ENCODE measurements at places on chromosomes 11 and 22.
A peak's percentile ranks its signal among the peaks of the same experiment; 100 is the strongest.

DNA sequence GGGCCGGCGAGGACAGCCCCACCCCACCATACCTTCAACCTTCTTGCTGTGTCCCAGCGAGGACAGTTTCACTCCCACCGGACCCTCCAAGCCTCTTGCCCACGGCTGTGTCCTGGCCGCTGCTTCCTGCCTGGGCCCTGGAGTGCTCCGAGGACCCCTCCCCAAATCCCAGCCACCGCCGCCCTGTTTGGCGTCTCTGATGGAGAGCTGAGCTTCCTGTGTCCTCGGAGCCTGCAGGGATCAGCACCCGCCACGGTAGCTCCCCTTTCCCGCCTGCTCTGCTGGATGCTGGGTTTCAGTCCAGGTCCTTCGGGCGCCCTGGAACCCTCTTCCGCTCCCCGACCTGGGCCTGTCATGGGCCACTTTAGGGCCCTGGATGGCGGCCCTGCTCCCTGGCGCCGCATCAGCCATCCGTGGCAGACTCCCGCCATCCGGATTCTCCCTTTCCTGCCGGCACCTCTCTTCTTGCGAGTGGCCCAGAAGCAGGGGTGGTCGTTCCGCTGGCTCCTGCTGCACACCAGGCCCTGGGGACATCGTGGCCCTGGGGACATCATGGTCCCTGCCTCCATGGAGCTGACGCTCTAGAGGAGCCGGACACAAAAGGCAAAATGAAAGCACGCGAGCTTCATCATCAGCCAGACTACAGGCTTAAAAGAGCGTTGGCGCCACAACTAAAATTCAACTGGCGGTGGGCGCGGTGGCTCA lies 34.3 kb upstream of the GAL start:
- no peak for DNase-seq

DNA sequence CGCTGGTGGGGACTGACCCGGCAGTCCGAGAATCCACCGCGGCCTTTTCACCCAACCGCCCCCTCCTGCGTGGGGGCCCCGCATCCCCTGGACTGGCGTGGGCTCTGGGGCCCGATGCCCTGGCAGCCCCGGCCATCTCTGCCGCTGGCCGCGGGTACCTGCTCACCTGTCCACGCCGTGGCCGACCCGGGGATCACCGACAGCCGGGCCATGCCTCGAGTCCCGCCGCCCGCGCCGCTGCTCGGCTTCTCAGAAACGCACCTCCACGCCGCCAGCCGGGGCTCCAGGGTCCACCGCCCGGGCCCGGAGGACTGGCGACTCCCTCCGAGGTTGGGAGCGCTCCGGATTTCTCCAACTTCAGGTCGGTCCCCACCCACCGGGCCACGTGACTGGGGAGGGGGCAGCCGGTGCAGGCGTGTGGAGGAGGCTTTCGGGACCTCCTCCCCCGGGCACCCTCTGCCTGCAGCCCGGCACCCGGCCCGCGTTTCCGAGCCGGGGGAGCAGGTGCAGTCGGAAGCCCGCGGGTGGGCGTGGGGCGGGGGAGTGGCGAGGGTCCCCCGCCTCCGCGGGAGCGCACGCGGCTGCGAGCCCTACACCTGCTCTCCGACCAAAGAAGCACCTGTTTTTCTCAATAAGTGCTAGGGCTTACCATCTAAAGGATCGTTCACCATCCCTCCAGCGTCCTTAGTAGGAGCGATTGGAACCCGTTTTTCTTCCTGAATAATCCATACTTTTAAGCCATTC lies 554 bp upstream of the NRIP3 start:
- no peak for DNase-seq

DNA sequence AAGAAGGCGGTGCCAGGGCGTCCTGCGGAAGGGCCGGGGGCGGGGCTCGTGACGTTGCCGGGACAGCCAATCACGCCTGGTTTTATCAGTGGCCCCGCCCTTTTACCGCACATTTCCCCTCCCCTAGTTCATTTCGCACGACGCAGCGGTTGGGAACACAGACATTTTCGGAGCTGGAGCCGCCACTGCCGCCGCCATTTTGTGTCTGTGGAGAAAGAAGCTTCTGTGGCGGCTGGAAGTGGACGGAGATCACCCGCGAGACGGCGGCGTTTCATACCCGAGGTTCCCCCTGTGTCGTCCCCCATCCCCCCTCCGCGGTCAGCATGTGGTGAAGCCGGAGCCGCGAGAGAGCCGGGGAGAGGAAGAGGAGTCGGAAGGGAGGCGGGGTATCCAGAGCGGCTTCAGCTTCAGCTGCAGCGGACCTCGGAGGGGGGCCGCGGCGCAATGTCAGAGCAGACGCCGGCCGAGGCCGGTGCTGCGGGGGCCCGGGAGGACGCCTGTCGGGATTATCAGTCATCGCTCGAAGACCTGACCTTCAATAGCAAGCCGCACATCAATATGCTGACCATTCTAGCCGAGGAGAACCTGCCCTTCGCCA lies at the start of gene PCF11:
TSS of gene PCF11 (plus strand) at position 136 of the 598 bp plus-strand sequence. CDS start at position 445, 309 bp downstream.
- no peak for DNase-seq

GRCh38 chr11:33490842-33491370 lies 209.7 kb downstream of the C11orf91 start:
- no peak for DNase-seq

DNA sequence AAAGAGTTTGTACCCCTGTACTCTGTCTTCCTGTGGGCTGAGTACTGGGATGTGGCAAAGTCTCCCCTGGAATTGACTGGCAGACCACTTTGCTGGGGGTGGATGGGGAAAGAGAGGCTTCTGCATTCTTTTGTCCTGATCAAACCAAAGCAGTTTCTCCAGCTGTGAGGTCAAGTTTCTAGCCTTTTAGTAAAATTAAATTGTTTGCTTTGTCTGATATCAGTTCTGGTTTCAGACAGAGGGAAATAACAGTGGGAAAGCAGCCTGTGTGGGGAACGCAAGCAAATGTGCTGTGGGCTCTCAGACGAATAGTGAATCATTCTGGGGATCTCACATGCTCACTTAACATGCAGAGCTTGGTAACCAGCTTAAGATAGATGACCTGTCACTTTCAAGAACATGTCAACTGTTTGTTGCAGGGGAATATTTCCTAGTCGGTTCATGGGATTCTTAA lies 151.6 kb downstream of the FAT3 start:
- DNase-seq = no peak

GRCh38 chr11:66956689-66957290 lies 1.4 kb downstream of the PC start:
- no peak for DNase-seq

- no peak for DNase-seq
These were observed 107.9 kb downstream of the BBOX1 start for GRCh38 chr11:27148506-27148905.

DNA sequence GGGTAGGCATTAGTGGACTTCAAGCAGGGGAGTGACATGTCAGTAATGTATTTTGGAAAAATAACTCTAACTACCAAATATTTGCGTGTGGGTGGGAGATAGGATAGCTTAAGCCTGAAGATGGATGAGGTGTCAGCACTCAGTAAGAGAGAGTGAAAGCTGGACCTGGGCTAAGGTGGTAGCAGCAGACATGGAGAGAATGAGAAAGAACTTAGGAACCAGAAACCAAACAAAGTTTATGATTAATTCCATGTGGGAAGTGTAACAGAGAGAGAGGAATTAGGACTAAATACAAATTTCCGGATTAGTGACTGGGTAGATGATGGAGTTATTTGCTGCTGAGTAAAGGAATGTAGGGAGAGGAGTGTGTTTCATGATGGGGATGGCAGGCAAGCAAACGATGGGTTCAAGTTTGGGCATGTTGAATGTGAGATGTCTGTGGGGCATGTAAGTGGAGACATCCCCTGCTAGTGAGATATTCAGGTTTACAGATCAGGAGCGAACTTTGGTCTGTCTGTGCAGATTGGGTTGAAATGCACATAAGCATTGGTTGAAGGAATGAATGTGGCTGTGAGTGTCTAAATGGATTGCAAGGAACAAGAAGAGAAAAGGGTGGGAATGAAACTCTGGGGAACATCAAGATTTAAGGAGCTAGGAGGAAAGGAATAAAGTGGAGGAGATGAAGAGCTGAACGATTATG lies 185.6 kb upstream of the MTMR2 start:
- DNase-seq = no peak

DNA sequence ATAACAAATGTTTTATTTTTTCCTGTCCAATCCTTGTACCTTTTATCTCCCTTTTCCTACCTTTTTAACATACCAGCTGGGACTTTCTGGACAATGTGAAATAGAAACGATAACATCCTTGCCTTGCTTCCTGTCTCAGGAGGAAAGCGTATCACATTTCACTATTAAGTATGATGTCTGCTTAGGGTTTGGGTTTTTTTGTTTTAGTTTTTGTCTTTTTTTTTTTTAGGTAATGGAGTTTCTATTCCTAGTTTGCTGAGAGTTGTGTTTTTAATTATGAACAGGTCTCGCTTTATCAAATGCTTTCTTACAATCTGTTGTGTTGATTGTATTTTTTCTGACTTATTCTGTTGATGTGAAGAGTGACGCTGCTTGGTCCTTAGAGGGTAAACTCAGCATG lies 64.2 kb upstream of the KCNQ1OT1 start:
- no peak for DNase-seq

- no peak for DNase-seq
These were observed 264.7 kb downstream of the BUD13 start for GRCh38 chr11:116507849-116508695.

DNA sequence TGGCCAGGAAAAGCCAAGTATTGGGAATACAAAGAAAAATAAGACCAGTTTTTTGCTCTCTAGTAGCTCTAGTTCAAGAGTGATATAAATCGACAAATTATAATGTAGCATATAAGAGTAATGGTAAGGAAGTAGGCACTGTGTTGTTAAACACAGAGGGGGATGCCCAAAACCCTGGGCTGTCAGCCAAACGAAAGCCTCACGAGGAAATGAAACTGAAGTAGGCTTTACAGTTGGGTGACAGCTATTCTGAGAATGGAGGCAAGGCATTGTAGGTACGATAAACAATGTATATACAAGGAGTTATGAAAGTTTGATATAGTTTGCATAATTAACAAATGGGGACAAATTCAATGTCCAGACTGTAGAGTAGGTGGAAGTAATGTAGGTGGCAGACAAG lies 176.4 kb downstream of the FAM181B start:
- DNase-seq = no peak

DNA sequence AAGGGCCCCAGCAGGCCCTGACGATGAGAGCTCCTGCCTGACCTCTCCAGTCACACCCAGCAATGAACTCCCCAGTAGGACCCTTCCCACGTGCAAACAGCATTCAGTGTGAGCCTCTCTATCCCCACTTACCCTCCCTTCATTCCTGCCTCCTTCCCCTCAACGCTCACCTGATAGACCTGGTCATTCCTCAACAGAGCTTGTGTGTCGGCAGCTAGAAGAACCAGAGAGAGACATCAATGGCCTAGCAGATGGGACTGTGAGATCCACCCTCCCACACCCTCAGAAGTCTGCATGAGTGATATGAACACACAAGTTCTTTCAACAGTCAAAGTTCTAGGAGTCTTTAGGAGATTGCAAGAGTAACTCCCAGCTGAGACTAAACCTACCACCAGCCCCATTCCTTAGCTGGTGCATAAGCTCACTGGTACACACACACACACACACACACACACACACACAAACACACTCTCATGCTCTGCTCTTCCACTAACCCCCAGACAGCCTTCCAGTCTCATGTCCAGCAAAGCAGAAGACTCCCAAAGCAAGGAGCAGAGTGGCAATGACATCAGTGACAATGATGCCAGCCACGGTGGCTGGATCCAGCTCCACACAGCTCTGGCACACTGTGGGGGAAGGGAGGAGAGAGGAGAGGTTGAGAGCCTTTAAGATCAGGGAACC lies 3.1 kb downstream of the CD3D start:
- DNase-seq = no peak

DNA sequence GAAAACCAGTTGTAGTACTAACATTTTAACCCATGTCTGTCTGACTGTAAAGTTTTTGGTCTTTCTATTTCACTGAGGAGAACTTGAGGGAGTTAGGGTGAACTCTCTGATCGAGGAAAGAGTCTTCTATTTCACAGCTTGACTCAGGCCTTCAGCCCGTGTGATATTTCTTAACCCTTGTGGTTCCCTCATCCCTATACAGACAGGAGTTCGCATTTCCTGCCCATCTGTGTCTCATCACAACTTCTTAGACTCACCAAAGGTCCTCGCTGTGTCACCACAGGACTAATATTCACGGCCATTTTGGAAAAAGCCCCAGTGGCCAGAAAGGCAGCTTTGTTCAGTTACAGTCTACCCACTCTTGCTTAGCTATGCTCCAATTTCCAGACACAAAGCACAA lies 172.8 kb downstream of the FAM181B start:
- DNase-seq = no peak

DNA sequence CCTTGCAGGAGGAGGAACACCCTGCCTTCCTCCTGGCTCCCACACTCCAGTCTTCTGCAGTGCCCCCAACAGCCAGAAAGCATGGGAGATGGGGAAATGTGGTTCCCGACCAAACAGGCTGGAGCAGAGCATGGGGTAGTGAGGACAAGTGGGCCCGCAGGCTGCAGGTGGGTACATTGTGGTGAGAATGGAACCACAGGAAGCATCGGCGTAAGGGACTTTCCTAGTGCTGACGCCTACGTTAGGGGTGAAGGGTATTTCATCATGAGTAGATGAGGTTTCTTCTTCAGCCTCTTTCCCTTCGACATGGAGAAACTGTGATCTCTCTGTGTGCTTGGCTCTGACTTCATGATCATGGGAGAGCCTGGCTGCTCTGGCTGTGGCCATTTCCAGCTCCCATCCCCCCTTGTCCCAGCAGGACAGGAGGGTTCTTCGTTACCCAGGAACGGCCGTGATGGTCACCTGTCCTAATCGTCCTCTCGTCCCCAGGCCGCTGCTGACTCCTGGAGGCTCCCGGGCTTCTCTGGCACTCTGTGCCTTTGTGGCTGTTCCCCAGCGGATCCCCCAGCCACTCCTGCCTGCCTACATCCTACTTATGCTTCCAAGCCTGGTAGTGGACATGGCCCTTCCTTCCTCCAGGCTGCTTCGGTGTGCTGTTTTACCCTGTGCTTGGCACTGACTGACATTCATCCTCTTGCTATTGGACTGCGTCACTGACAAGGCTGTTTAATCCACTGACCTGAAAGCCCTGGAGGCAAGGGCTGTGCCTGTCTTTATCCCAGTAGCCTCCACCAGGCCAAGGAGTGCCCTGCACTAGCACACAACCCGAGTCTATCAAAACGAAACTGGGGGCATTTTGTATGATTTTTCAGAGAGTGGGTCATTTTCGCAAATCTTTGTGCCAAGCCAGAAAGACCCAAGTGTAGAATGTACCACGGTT lies 65.2 kb upstream of the CECR2 start:
- peak; percentile 23 for DNase-seq

- DNase-seq = no peak
These were observed 5.9 kb downstream of the VPS26B start for GRCh38 chr11:134230339-134230738.

GRCh38 chr11:118322721-118323120 lies 18.2 kb downstream of the CD3E start:
- no peak for DNase-seq

GRCh38 chr11:11146830-11147229 lies 206.2 kb downstream of the CSNK2A3 start:
- DNase-seq = no peak

- DNase-seq = peak; percentile 3
These were observed 109.7 kb upstream of the RRM1 start for GRCh38 chr11:3984896-3985295.

GRCh38 chr22:48975886-48976285 lies 851.8 kb downstream of the BRD1 start:
- no peak for DNase-seq

- no peak for DNase-seq
These were observed 30.1 kb downstream of the CACNA1I start for GRCh38 chr22:39600491-39601179.

- no peak for DNase-seq
These were observed 29.7 kb upstream of the EMSY start for GRCh38 chr11:76415073-76415472.

All from stimulated activated CD8-positive, alpha-beta memory T cell treated with anti-CD3 and anti-CD28 coated beads, Interleukin-7, amount 100 ng/mL, for 1 hour (primary cell).